Adrenal gland (tissue), 19 donors: ENCODE measurements at places on chromosomes 11 and 22. TPM values are rescaled to one million over a fixed set of nuclear protein-coding genes. Genes with fewer than 3 reads are reported as not detected.
A peak's percentile ranks its signal among the peaks of the same experiment; 100 is the strongest.

- H3K27ac ChIP-seq = peak overlapping the region; percentile 8
- no peak for DNase-seq
- no peaks in the 10 kb centered on the region for H3K4me1 ChIP-seq
- H3K36me3 ChIP-seq = no peaks in the 10 kb centered on the region
- no peaks in the 10 kb centered on the region for H3K27me3 ChIP-seq
- H3K4me3 ChIP-seq = no peak overlapping the region
Measured at GRCh38 chr11:126748100-126748791, 252.3 kb downstream of the KIRREL3 start.

Gene OR56A1
- total RNA-seq = not detected

GRCh38 chr11:126391286-126391954 is 35.9 kb downstream of the ST3GAL4 start:
- H3K27ac ChIP-seq = peak overlapping the region; percentile 27
- H3K4me1 ChIP-seq = peaks cover 33% of the 10 kb centered on the region
- DNase-seq = no peak
- H3K36me3 ChIP-seq = no peaks in the 10 kb centered on the region
- H3K27me3 ChIP-seq = no peaks in the 10 kb centered on the region

Gene TSGA10IP
- total RNA-seq = not detected

DNA sequence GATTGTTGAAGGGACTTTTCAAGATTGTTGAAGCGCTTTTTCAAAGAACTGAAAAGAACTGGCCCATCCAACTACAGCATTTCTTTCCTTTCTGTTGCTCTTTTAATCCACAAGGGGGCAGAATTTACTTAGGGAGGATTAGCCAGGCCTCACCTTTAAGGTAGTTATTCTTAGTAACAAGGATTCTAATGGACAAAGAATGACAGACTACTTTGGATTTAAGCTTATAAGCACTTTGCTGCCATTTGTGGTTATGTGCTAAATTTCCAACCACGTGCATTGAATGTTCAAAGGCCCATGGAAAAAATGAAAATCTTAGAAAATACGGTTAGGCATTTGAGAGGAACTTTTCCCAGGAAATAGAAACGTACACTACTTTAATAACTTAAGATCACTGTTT is 49.5 kb upstream of the HSPA8 start:
- no peaks in the 10 kb centered on the region for H3K36me3 ChIP-seq
- H3K4me3 ChIP-seq = no peak overlapping the region
- no peaks in the 10 kb centered on the region for H3K27me3 ChIP-seq
- no peak for DNase-seq
- no peaks in the 10 kb centered on the region for H3K4me1 ChIP-seq

Gene GAB4
- total RNA-seq = not detected

DNA sequence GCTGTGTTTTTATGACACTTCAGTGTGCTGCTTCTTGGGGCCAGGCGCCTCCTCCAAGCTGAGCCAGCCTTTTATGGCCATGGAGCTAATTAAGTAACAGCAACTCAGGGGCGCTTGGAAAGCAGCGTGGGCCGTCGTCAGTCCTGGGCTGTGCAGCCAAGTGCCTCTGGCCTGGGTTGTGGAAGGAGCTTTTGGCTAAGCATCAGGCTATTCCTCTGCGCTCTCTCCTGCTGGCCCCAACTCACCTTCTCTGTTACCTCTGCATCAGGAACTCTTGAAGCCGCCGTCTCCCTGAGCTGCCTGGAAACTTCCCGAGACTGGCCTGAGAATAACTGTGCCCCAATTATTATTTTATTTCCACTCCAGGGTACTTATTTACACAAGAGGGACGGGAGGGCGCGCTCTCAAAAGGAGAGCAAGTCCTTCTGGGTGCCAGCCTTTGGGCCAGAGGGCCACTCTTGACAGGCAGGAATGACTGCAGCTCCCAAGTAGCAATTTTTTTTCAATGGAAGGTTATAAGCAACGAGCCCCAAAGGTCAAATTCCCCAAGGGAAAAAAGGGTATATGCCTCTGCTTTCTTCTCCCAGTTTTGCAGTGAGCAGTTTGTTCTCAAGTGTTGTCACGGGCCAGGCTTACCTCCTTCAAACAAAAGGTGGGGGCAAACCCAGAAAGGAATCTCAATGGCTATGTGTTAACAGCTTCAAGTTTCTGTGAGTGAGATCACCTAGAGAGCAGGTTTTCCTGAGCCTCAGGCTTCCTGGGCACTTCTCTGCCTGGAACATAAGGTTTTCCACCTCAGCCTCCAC is 38.5 kb upstream of the NAV2 start:
- no peak overlapping the region for H3K4me3 ChIP-seq
- no peak overlapping the region for H3K27ac ChIP-seq
- no peaks in the 10 kb centered on the region for H3K27me3 ChIP-seq
